ENCODE measurements at places on chromosomes 12 and 14. TPM values are rescaled to one million over a fixed set of nuclear protein-coding genes. Genes with fewer than 3 reads are reported as not detected.
A peak's percentile ranks its signal among the peaks of the same experiment; 100 is the strongest.

DNA sequence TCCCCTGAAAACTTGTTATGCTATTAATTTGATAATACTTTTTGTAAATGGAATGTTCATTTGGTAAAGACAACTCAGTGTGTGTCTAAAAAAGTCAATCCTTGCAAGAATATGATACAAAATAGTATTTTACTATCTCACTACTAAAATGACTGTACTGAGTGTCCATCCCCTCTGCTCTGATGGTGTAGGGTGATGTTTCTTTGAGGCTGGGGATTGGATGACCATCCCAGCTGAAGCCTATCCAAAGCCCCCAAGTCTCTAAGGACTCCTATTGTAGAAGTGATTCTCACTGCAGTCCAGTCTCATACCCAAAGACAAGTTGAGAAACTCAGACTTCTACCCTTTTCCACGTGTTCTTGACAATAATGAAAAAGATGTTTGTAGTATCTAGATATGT, 1128.4 kb downstream of the BCL11B start:
- DNase-seq = no peak
- no peaks in the 10 kb centered on the region for H3K36me3 ChIP-seq
- no peaks in the 10 kb centered on the region for H3K27me3 ChIP-seq
- H3K27ac ChIP-seq = no peak overlapping the region

DNA sequence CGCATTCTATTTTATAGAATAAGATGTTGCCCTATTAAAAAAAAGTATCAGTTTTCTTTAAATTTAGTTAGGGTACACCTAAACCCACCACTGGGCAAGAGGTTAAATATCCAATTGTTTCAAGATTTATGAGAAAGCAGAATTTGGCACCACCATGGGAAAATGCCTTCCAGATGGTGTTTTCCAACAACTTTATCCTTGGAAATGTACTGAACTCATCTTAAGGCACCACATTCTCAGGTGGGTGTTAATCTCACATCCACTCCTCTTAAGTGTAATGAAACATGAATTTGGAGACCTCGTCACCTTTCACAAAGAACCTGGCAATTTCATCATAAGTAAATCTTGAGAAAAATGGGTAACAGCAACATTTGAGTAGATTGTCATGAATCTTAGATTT, 13.1 kb downstream of the CBX5 start:
- H3K27ac ChIP-seq = no peak overlapping the region
- peaks cover 2% of the 10 kb centered on the region for H3K4me1 ChIP-seq
- H3K36me3 ChIP-seq = no peaks in the 10 kb centered on the region
- no peak overlapping the region for H3K4me3 ChIP-seq
- no peak for DNase-seq
- no peaks in the 10 kb centered on the region for H3K27me3 ChIP-seq

- H3K4me1 ChIP-seq = no peaks in the 10 kb centered on the region
- H3K27me3 ChIP-seq = no peaks in the 10 kb centered on the region
- no peaks in the 10 kb centered on the region for H3K36me3 ChIP-seq
- no peak for DNase-seq
Measured at GRCh38 chr12:29655861-29656260, 127.9 kb downstream of the TMTC1 start.

DNA sequence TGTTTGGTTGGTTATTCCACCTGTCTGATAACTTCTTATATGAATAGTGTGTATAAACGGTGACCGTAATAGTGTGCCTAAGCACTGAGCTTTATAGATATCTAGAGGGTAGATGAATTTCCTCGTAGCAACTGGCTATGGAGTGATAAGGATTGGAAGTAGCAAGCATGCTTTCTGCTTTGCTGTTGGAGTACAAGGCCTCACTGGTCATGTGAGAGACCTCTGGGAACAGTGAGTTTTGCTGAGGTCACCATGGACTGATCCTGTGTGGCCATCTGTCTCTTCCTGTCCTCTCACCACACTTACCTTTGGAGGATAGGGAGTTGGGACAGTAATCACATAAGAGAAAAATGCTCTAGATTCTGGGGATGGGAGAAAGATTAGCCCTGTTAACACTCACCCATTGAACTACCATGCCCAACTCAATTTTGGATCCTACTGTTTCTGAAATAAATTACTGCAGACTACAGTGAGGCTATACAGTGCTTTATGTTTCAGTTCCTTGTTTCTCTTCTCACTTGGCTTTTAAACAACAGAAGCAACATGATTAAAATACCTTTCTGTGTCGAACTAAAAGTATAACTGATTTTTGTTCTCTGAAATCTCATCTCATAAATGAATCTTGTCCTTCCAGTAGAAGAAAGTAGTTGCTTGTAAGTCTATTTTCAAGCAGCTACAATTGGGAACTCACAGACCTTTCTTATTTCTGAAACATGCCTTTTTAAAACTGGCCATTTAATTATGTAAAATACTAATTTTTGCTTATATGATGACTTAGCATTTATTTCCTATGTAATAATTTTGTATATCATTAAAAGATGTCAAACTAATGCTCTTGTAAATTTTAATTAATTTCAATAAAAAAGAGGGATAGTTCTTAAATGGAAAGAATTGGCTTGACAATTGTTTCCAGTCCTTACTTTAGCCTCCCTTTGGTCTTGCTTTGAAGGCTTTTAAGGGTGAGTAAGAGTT, 8.3 kb downstream of the TMX1 start:
- peaks cover 28% of the 10 kb centered on the region for H3K4me1 ChIP-seq
- peaks cover 30% of the 10 kb centered on the region for H3K36me3 ChIP-seq
- no peak overlapping the region for H3K4me3 ChIP-seq
- no peak overlapping the region for H3K27ac ChIP-seq

DNA sequence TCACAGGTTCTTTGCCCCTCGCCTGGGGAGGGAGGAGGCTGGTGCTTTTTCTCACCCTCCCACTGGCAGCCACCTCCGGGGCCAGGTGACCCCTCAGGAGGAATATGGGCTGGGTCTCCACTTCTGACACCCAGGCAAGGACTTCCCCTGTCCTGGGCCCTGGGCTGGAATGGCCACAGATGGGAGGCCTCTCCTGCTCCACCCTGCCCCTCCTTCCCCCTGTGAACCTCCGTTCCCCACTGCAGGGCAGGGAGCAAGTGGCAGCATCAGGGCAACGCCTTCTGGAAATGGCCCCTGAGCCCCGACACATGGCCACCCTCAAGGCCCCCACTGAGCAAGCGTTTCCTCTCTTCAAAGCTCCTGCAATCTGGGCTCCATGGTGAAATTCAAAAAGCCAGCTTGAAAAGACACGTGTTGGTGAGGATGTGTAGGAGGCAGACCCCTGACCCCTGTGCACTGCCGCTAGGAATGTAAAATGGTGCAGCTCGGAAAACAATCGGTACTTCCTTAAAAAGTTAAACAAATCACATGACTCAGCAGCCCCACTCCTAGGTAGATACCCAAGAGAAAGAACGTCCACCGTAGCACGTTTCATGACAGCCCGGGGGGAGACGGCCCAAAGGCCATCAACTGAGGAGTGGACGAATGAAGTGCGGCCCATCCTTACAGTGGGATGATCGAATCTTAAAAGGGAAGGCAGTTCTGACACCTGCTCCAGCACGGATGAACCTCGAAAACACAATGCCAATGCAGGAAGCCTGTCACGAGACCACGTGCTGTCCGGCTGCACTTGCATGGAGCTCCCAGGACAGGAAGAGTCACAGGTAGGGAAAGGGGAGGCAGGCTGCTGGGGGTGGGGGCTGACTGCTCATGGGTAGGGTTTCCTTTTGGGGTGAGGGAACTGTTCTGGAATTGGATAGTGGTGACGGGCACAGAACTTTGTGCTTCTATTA, 11.5 kb downstream of the XRCC3 start:
- no peak overlapping the region for H3K27ac ChIP-seq
- H3K27me3 ChIP-seq = no peaks in the 10 kb centered on the region

TAPBPL gene
- 66.9 TPM for total RNA-seq

DNA sequence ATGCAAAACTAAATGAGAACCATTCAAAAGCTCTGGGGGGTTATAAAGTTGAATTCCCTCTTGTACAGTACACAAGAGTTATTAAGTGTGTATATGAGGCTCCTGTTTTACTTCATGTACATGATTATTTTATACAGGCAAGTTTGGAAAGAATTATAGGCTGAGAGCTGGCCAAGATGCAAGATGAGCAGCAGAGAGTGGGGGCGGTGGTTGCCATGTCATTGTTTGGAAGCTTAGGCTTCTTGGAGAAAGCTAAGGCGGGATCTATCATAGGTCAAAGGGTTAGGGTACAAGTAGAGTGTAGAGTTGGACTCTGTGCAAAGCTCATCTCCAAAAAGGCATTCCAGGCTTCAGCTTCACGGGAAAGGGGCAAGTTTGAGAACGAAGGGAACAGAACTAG, 297.1 kb upstream of the TBX3 start:
- H3K27ac ChIP-seq = no peak overlapping the region
- no peaks in the 10 kb centered on the region for H3K36me3 ChIP-seq
- DNase-seq = no peak
- H3K27me3 ChIP-seq = no peaks in the 10 kb centered on the region

- DNase-seq = no peak
- H3K27me3 ChIP-seq = no peaks in the 10 kb centered on the region
- H3K36me3 ChIP-seq = no peaks in the 10 kb centered on the region
- H3K27ac ChIP-seq = no peak overlapping the region
- no peaks in the 10 kb centered on the region for H3K4me1 ChIP-seq
Measured at GRCh38 chr12:71503579-71504391, 64.2 kb downstream of the LGR5 start.

DNA sequence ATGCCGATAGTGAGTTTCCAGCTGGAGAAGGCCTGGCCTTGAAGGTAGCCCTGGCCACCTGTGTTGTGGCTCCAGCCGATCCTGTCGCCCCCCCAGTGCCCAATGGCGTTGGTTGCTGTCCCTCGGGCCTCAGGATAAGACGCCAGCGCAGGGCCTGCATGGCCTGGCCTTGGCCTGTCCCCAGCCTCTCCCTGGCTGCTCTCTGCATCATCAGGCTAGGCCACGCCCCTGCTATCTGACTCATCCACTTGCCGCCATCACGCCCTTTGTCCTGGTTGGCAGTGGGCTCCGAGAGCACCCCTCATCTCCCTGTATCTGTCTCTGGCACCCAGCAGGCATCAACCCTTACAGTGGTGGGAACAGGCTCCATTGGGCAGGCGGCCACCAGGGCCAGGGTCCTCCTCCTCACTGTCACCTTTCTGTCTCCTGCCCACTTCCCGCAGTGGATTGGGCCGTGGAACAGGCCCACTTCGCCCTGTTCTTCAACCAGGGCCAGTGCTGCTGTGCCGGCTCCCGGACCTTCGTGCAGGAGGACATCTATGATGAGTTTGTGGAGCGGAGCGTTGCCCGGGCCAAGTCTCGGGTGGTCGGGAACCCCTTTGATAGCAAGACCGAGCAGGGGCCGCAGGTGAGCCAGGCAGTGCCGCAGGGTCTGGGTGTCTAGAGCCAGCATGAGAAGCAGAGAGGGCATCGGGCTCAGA, 25.6 kb downstream of the ALDH2 start:
- H3K36me3 ChIP-seq = no peaks in the 10 kb centered on the region
- no peak for DNase-seq
- no peak overlapping the region for H3K4me3 ChIP-seq
- H3K27ac ChIP-seq = no peak overlapping the region
- H3K27me3 ChIP-seq = no peaks in the 10 kb centered on the region

GRCh38 chr14:54175298-54175942, 218.8 kb upstream of the BMP4 start:
- no peak overlapping the region for H3K27ac ChIP-seq
- H3K36me3 ChIP-seq = no peaks in the 10 kb centered on the region
- no peak for DNase-seq
- no peaks in the 10 kb centered on the region for H3K27me3 ChIP-seq
- H3K4me3 ChIP-seq = no peak overlapping the region
- H3K4me1 ChIP-seq = no peaks in the 10 kb centered on the region

- H3K4me3 ChIP-seq = no peak overlapping the region
- no peak for DNase-seq
- no peaks in the 10 kb centered on the region for H3K27me3 ChIP-seq
- no peaks in the 10 kb centered on the region for H3K36me3 ChIP-seq
- H3K27ac ChIP-seq = no peak overlapping the region
Measured at GRCh38 chr14:47539031-47539461, 136.4 kb downstream of the MDGA2 start.

ZDHHC22 gene
- total RNA-seq = not detected

DNA sequence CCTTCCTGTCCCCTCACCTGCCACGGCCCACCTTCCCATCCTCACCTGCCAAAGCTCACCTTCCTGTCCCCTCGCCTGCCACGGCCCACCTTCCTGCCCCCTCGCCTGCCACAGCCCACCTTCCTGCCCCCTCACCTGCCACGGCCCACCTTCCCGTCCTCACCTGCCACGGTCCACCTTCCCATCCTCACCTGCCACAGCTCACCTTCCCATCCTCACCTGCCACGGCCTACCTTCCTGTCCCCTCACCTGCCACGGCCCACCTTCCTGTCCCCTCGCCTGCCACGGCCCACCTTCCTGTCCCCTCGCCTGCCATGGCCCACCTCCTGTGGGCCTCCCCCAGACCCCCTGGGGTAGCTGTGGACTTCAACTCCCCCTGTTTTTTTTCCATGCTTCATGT, 48.8 kb upstream of the GPR68 start:
- H3K36me3 ChIP-seq = peaks cover 96% of the 10 kb centered on the region
- peak; percentile 27 for DNase-seq
- no peaks in the 10 kb centered on the region for H3K27me3 ChIP-seq
- H3K4me1 ChIP-seq = no peaks in the 10 kb centered on the region
- H3K4me3 ChIP-seq = no peak overlapping the region

GRCh38 chr12:121484967-121485366, 85.0 kb downstream of the RNF34 start:
- DNase-seq = no peak
- H3K4me3 ChIP-seq = no peak overlapping the region
- H3K36me3 ChIP-seq = peaks cover 4% of the 10 kb centered on the region
- H3K27ac ChIP-seq = no peak overlapping the region
- H3K27me3 ChIP-seq = no peaks in the 10 kb centered on the region

Data from CD4-positive, alpha-beta memory T cell (primary cell).